Pons (tissue), 1 donor: ENCODE measurements at places on chromosomes 3 and 15.

GRCh38 chr3:31479431-31479830, 53.3 kb upstream of the STT3B start:
- peak; percentile 71 for DNase-seq

GRCh38 chr15:58462973-58463663, 31.3 kb downstream of the LIPC start:
- no peak for DNase-seq

DNA sequence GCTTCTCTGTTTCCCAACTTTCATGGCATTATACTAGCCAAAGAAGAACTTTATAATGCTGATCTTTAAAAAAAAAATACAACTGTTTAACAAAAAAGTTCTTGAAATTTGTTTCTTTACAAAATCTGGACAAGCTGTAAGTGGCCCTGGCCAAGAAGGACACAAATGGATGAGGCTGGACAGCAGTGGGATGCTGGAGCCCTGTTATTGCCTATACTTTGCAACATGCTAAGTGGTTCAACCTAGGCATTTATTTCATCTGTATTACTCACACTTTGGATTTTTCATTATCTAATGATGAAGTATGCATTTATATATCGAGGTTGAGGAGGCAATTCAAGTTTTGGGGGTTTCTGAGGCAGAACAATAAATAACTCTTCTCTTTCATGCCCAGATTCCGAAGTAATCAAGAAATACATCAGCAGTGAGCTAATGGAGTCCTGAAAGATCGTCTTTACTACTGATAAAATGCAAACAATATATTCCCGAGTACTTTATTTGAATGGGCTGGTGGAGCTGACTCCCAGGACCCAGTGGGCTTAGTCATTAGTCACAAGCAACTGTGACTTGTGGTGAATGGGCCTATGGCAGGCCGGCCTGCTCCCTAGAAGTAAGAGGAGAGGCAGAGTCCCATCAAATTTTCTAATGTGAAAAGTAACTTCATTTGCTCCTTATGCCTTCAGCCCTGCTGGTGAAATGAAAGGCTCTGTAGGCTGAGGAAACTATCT, 177.3 kb upstream of the DPH6 start:
- DNase-seq = no peak

GRCh38 chr3:149299938-149300801, 33.3 kb downstream of the TM4SF18 start:
- no peak for DNase-seq

GRCh38 chr15:47473106-47473725, 244.1 kb upstream of the SEMA6D start:
- no peak for DNase-seq

DNA sequence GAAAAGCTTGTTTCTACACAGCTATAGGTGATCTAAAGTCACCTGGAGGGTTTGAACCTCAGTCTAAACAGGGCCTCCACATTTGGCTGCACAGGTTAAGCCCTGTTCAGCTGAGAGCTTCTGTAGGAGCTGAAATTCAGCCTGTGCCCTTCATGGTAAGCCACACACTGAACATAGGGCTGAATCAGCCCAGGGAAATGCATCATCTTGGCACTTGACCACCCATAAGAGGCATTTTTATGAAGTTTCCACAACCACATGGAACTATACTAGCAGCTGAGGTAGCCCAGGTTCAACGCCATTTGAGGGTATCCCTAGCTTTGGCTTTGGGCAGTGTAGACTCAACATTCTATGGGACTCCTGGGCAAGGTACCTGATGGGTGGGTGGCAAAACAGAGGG, 126.8 kb downstream of the FAM174B start:
- DNase-seq = no peak

DNA sequence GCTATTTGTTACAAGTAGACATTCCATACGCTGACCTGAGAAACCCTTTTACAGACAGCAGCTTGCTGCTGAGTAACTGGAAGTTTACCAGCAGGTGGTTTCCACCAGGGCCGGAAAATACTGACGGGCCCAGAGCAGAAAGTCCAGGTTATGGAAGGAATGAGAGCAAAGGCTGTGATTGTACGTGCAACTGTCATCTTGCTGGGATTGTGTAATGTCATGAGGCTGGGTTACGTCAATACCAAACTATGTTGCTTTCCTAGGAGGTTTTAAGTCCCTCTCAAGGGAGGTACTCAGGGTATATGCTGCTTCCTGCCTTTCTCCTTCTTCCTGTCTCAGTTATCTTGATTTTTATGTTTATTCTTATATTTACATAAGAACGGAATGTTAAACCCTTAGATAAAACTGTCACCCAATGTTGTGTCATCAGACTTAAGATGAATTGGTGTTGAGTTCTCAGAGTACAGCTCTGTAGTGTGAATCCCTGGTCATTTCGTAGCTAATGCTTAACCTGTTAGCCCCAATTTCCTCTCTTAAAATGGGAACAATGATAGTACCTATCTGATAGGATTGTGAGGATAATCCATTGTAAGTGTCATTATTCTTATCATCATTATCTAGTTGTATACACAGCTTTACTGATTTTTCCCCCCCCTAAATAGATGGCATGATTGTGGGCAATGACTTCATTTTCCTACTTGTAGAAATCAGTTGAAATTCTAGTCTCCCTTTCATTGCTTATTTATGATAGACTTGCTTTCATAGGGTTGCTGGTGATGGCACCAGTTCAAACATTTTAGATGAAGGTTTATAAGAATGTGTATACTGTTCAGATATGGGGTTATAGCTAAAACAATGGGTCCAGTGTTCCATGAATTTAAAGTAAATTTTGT, 101.4 kb downstream of the FNDC3B start:
- DNase-seq = no peak

DNA sequence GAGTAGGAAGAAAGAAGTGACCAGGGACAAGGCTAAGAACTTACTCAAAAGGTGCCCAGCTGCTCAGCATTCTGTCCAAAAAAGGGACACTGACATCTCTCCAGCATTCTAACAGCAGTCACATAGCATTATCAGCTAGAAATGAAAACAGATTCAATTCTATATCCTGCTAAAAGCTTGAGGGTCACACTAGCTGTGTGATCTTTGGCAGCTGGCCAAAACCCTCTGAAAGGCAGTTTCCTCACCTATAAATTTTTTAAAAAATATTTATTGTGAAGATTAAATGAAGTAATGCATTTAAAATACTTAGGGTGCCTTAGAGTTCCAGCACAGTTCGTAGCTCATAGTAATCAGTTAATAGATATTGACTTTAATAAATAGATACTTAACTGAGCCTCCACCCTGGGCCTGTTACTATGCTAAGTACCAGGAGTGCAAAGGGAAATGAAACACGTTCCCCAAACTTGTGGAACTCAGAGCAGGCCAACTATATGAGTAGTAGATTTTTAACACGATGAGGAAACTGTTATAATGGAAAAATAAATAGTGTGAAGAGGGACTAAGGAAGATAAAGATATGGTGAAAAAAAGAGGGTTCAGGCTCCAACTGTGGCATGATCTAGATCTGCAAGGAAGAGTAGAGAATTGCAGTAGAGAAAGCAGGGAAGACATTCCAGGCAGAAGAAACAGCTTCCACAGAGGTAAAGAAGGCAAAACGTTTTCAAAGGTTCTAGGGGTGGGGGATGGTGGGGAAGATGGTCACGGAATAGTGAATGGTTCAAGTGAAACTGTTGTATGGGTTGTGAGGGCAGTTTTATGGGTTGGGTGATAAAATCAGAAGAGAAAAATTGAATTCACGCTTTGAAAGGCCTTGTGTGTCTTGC, 11.4 kb downstream of the CD86 start:
- DNase-seq = no peak

- no peak for DNase-seq
Observed at GRCh38 chr15:91465696-91466095, 365.6 kb downstream of the SV2B start.

DNA sequence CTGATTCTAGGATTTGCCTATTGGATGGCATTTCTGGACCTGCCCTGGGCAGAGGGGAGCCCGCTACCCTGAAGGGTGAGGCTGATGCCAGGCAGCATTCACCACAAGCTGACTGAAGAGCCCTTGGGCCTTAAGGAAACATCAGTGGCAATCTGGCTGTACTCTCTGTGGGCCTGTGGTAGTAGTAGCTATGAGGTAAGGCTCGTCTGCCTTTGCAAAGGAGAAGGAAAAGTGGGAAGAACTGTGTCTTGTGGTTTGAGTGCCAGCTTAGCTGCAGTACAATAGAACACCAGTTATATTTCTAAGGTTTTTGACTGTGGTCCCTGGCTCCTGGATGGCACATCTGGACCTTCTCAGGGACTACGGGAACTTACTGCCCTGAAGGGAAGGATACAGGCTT, 51.5 kb downstream of the SPTSSB start:
- no peak for DNase-seq

DNA sequence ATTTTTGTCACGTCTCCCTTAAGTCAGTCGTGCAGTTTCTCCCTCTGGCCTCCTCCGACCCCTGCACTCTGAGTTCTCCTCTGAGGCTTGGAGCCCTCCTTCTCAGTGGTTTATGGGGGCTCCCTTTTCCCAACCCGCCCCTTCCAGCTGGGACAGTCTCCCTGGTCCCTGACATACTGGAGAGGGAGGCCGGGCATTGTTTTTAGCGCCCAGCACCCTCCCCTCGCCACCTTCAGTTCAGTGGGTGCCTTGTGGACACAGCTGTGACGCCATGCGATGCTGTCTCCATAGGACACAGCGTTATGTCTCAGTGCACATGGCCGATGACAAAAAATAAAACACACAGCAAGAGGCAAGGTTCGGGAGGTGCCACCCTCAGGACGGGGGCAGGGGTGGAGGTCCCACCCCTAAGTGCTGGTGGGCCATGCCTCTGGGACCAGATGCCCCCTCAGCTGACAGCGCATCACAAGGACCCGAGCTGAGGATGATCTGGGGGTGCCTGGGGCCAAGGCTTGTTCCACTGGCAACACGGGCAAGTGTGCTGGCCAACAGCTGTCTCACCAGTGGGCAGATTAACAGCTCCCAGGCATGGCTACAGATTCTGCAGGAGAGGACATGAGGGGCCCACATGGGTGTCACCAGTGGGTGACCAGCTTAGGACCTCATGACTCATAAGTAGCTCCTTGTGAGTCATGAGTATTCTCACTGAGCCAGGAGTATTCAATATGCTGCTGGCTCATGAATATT, 81.6 kb downstream of the PLXNA1 start:
- DNase-seq = no peak

DNA sequence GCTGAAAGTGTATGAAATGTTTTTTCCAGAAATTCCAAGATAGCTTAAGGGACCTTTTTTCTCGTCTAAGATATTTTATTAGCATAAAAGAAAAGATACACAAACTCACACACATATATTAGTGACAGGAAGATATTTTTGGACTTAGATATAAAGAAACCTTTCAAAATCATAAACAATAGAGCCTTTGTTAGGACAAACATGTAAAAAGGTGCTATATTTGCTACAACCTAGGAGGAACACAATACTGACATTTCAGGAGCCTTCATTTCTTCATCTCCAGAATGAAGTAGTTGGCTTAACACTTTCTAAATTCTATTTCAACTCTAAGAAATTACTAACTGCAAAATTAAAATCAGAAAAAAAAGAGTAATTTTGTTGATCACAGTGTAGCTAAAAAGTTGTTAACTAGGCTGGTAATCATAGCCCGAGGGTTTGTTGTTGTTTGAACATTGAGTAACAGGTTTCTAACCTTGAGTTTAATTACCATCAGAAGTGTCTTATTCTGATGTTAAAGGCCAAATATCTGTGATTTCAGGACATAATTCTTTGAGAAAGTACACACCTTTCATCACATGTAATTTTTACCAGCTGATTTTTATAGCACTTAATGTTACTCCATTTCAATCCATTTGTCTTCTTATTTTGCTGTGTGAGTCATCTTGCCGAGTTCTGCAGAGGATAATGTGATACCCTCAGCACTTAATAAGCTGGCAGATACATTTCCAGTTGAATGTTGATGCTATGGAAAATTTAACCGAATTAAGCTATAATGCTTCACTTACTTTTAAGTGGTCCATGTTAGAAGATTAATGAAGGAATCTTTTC, 97.3 kb downstream of the MBNL1 start:
- DNase-seq = peak; percentile 51

GRCh38 chr15:28935316-28935715, 49.5 kb downstream of the APBA2 start:
- DNase-seq = no peak

DNA sequence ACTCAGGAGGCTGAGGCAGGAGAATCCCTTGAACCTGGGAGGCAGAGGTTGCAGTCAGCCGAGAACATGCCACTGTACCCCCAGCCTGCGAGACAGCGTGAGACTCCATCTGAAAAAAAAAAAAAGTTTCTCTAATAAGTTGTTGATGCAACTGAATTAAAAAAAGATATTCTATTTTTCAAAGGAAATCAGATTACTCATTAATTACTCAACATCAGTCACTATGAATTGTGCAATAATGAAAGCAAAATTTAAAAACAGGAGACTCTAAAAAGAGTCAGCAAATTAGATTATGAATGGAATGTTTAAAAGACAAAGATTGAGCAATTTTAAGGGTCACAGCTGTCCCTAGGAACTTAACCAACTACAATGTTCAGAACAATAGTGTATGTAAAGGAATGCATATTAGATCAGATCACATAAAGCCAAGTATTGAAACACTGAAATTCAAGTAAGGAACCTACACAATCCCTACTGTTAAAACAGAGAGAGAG, 60.2 kb upstream of the SLC4A7 start:
- no peak for DNase-seq

GRCh38 chr3:104596551-104596950, 770.2 kb upstream of the ALCAM start:
- peak; percentile 64 for DNase-seq

GRCh38 chr3:13497386-13497785, 17.3 kb downstream of the HDAC11 start:
- no peak for DNase-seq

- DNase-seq = no peak
Observed at GRCh38 chr15:66730168-66731021, 28.4 kb downstream of the SMAD6 start.

DNA sequence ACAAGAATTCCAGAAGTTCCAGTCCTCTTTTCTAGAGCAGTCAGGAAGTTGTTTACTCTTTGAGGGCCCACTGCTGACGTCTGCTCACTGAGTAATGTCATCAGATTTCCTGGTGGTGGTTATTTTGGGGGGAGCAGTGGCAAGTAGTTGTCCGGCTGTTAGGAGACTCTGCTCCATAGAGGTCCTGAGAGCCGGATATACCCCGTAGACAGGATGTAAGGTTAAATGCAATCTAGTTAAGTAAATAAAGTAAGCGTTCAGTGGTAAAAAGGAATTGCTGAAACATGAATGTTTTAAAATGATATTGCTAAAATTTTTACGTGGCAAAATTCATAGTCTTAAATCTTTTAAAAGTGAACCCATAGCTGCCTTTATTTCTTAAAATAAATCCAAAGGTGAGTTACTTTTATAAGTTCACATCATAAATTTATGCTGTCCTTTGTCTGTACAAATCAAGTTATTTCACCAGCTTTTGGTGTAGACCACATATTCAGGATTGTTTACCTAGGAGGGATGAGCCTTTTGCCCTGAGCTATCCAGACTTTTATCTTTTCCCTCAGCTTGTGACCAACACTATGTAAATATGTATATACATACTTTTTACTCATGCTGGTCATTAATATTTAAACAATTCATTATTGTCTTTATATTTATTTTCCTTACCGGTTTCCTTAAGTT, 65.8 kb downstream of the PDE8A start:
- DNase-seq = peak; percentile 91

GRCh38 chr3:6862041-6862879, 1.3 kb downstream of the GRM7 start:
- DNase-seq = no peak
